ENCODE measurements at places on chromosomes 2 and 18. TPM values are rescaled to one million over a fixed set of nuclear protein-coding genes. Genes with fewer than 3 reads are reported as not detected.

GRCh38 chr2:31327505-31327904 is 87.0 kb downstream of the XDH start:
- no peaks in the 10 kb centered on the region for H3K36me3 ChIP-seq
- DNase-seq, result peak; percentile 60
- H3K4me3 ChIP-seq, result no peak overlapping the region
- no peak overlapping the region for H3K27ac ChIP-seq

- peak overlapping the region; percentile 0 for H3K27ac ChIP-seq
- H3K27me3 ChIP-seq, result no peaks in the 10 kb centered on the region
- H3K4me1 ChIP-seq, result peaks cover 31% of the 10 kb centered on the region
- no peak for DNase-seq
- H3K36me3 ChIP-seq, result no peaks in the 10 kb centered on the region
Observed at GRCh38 chr2:29014811-29015421, 33.8 kb downstream of the TOGARAM2 start.

GRCh38 chr2:65545837-65546805 is 113.7 kb upstream of the SPRED2 start:
- no peak overlapping the region for H3K4me3 ChIP-seq
- no peak for DNase-seq
- peak overlapping the region; percentile 3 for H3K27ac ChIP-seq
- H3K4me1 ChIP-seq, result peaks cover 12% of the 10 kb centered on the region
- no peaks in the 10 kb centered on the region for H3K36me3 ChIP-seq

DNA sequence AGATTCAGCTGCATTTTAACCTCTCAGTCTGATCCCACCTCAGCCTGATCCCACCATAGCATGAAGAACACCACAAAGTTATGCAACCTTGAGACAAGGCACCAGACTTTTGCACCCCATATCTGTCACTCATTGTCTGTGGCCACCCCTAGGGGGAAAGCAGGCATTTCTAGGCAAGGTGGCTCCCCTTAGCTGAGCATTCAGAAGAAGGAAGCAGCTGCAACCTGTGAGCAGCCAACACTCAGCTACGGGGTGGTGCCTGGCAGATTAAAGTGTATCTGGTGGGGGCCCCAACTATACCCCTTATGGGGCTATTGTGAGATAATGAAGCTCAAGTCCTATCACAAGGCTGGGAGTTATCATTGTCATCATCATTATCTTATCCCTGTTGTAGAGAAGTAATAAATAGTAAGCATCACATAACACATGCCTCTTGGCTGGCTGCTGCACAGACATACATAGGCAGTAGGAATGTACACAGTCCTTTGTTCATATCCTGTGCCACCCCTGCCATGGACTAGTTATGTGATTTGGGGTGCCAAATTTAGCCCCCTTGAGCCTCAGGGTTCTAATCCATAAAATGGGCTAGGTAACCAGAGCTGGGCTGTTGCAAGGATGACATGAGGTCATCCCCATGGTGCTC is 20.6 kb upstream of the TMEM163 start:
- no peak overlapping the region for H3K4me3 ChIP-seq
- H3K27me3 ChIP-seq, result no peaks in the 10 kb centered on the region
- H3K36me3 ChIP-seq, result no peaks in the 10 kb centered on the region
- no peaks in the 10 kb centered on the region for H3K4me1 ChIP-seq
- DNase-seq, result peak; percentile 74

DNA sequence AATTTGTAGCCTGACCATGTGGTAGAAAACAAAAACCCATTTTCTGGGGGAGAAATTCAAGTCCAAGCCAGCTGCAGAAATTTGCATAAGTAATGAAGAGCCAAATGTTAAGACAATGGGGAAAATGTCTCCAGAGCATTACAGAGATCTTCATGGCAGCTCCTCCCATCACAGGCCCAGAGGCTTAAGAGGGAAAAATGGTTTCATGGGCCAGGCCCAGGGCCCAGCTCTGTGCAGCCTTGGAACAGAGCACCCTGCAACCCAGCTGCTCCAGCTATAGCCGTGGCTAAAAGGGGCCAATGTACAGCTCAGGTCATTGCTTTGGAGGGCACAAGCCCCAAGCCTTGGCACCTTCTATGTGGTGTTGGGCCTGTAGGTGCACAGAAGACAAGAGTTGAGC is 69.1 kb upstream of the TSPYL6 start:
- DNase-seq, result no peak
- H3K36me3 ChIP-seq, result no peaks in the 10 kb centered on the region
- no peak overlapping the region for H3K4me3 ChIP-seq

- H3K27me3 ChIP-seq, result no peaks in the 10 kb centered on the region
- H3K4me3 ChIP-seq, result no peak overlapping the region
- DNase-seq, result no peak
- peaks cover 23% of the 10 kb centered on the region for H3K4me1 ChIP-seq
Observed at GRCh38 chr2:168751104-168751740, 51.2 kb upstream of the NOSTRIN start.

GRCh38 chr2:158781353-158781961 is 13.7 kb upstream of the DAPL1 start:
- H3K27ac ChIP-seq, result no peak overlapping the region
- H3K4me1 ChIP-seq, result no peaks in the 10 kb centered on the region
- no peak overlapping the region for H3K4me3 ChIP-seq

- peaks cover 51% of the 10 kb centered on the region for H3K4me1 ChIP-seq
- H3K4me3 ChIP-seq, result peak overlapping the region; percentile 95
- no peaks in the 10 kb centered on the region for H3K36me3 ChIP-seq
- H3K27ac ChIP-seq, result peak overlapping the region; percentile 90
Observed at GRCh38 chr2:25340181-25340921, 1.4 kb downstream of the DNMT3A start.

Gene VWA3B
- total RNA-seq, result not detected

DNA sequence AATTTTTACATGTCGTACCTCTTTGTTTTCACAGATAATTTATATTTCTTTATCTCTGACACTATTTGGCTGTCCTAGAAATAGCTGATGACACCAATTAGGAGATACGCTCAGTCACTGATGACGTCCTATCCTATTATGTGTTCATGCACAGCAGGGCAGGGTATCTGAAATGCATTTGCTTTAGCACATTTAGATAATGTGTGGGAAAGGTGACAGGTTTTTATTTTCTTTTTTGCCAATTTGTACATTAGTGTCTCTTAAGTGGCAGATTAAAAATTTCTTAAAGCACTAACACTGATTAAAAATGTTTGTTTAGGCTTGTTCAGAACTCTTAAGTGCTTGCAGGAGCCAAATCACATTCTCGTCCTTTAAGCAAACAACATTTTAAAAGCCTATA is 39.7 kb downstream of the CDC42EP3 start:
- no peak overlapping the region for H3K4me3 ChIP-seq
- no peaks in the 10 kb centered on the region for H3K27me3 ChIP-seq
- no peak overlapping the region for H3K27ac ChIP-seq
- DNase-seq, result no peak

Gene AFF3
- 65.2 TPM for total RNA-seq

Gene SPC25
- total RNA-seq, result not detected

GRCh38 chr2:64914735-64915509 is 74.3 kb upstream of the SLC1A4 start:
- H3K4me3 ChIP-seq, result no peak overlapping the region
- H3K36me3 ChIP-seq, result no peaks in the 10 kb centered on the region
- no peaks in the 10 kb centered on the region for H3K27me3 ChIP-seq
- no peak for DNase-seq

DNA sequence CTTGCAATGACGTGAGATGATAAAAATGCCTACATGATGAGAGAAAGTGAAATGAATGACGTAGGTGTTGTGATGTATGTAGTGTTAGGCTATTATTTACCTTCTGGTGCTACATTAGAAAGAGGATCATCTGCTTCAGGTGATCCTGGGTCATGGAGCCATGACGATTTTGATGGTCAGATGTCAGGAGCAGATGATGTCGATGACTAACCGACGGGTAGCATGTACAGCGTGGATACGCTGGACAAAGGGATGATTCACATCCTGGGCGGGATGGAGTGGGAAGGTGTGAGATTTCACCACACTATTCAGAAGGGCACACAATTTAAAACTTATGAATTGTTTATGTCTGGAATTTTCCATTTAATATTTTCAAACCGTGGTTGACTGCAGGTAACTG is 43.5 kb upstream of the ACVR1C start:
- no peaks in the 10 kb centered on the region for H3K27me3 ChIP-seq
- no peak for DNase-seq
- H3K36me3 ChIP-seq, result no peaks in the 10 kb centered on the region

DNA sequence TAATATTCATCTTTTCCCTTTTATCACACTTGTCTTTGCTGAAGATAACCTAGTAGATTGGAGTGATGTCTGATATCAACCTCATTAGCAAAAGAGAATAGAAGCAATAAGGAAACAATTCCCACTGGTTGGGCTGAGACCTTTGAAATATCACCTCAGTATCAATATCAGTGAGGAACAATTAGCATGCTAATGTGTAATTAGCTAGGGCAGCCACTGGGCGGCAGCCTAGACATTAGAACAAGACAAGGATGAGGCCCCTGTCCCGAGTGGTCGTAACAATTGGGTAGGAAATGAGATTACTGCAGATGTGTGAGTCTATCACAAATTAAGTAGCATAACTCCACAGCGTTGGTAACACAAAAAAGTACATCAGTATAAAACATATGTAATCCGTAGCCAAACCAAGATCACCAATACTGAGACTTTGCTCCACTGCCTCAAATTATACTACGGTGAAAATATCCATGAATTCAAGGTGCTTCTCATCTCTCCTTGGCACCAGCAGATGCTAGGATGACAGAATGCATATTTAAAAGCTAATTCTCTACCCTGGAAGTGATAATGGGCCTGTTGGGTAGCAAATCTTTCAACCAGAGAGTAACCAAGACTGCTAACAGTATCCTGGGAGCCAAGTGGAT is 99.1 kb downstream of the ALPK2 start:
- peaks cover 4% of the 10 kb centered on the region for H3K4me1 ChIP-seq
- DNase-seq, result no peak
- no peak overlapping the region for H3K4me3 ChIP-seq
- H3K27ac ChIP-seq, result no peak overlapping the region
- H3K27me3 ChIP-seq, result no peaks in the 10 kb centered on the region
- H3K36me3 ChIP-seq, result no peaks in the 10 kb centered on the region

GRCh38 chr2:10404324-10405143 is 43.6 kb downstream of the ODC1 start:
- H3K27ac ChIP-seq, result peak overlapping the region; percentile 83
- H3K4me1 ChIP-seq, result peaks cover 87% of the 10 kb centered on the region
- no peak for DNase-seq
- H3K27me3 ChIP-seq, result no peaks in the 10 kb centered on the region
- H3K4me3 ChIP-seq, result no peak overlapping the region

Gene GBX2
- not detected for total RNA-seq

Gene ACYP2
- total RNA-seq, result 28.7 TPM

Gene VWC2L
- not detected for total RNA-seq

Gene ZDBF2
- total RNA-seq, result 14.0 TPM

DNA sequence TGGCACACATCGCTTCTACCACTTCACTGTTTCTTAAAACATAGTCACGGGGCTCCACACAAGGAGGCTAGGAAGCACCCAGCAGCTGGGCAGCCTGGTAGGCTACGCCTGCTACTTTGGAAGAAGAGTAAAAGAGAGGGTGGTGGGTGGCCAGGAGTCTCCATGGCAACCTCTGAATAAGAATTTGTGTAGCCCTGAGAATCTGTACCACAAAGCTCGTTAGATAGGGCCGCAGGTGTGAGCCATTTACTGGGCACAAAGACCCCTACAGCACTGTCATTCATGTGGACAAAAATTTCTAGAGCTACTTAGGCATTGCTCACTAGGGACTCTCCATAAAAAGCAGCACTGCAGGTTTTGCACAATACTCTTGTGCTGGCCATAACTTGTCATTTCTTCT is 166.4 kb upstream of the MSH6 start:
- no peaks in the 10 kb centered on the region for H3K4me1 ChIP-seq
- H3K27me3 ChIP-seq, result no peaks in the 10 kb centered on the region
- no peak for DNase-seq

Gene TUBB6
- 1,574 TPM for total RNA-seq

- H3K4me1 ChIP-seq, result peaks cover 12% of the 10 kb centered on the region
- no peak for DNase-seq
- H3K27me3 ChIP-seq, result no peaks in the 10 kb centered on the region
- H3K27ac ChIP-seq, result no peak overlapping the region
- H3K4me3 ChIP-seq, result no peak overlapping the region
Observed at GRCh38 chr18:10128921-10129501, 215.2 kb downstream of the VAPA start.

DNA sequence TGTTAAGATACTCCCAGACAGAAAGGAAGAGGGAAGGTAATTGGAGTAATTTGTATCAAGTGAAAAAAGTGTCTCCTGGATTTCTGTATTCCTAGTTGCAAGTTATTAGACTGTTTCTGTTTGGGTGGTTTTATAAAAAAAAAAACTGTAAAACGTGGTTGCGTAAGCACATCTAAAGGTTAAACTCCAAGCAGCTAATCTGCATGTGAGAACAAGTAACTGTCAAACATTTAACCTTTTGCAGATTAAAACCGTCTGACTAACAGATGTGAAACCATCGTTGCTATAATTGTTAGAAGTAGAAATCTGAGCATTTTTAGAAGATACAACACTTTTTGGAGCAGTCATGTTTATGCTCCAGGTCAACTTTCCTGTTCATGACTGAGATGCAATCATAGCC is 72.3 kb downstream of the AFF3 start:
- no peak overlapping the region for H3K4me3 ChIP-seq
- H3K27ac ChIP-seq, result no peak overlapping the region
- peaks cover 12% of the 10 kb centered on the region for H3K4me1 ChIP-seq
- H3K36me3 ChIP-seq, result no peaks in the 10 kb centered on the region
- no peak for DNase-seq

DNA sequence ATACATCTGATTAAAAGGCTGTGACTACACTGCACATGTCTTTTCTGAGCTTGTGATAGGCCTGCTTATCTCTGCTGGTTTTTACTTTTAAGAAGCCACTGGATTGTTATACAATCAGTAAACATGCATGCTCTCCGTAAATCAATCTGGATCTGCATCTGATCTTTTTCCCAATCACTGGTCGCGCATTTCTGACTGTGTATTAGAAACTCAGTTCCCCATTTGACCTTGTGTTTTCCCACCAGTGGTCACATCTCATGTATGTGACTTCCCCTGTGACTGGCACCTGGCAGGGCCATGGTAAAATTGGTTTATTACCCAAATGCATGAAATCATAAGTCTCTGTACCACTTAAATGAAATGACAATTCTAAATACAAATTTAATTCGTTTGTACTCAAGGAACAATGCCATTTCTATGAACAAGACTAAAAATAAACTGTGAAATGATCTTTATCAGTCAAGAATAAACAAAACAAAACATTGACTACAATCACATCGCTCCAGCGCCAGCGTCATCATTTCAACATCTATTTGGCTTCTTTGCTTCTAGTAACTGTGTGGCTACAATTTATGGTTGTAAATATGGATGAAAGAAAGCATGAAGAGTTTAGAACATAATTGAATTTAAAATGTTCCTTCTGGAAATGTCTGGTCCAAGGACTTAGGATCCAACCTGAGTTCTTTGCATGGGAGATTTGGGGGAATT is 396.6 kb upstream of the TRIB2 start:
- no peak for DNase-seq
- H3K4me3 ChIP-seq, result no peak overlapping the region
- H3K36me3 ChIP-seq, result no peaks in the 10 kb centered on the region
- peaks cover 6% of the 10 kb centered on the region for H3K4me1 ChIP-seq
- no peaks in the 10 kb centered on the region for H3K27me3 ChIP-seq
- H3K27ac ChIP-seq, result no peak overlapping the region

- H3K36me3 ChIP-seq, result peaks cover 4% of the 10 kb centered on the region
- H3K27ac ChIP-seq, result no peak overlapping the region
- no peak overlapping the region for H3K4me3 ChIP-seq
- peak; percentile 74 for DNase-seq
- no peaks in the 10 kb centered on the region for H3K4me1 ChIP-seq
Observed at GRCh38 chr2:110140401-110140800, 24.8 kb upstream of the MALL start.

Gene PROKR1
- not detected for total RNA-seq

GRCh38 chr2:118936936-118937335 is 5.1 kb upstream of the MARCO start:
- no peaks in the 10 kb centered on the region for H3K36me3 ChIP-seq
- no peak overlapping the region for H3K27ac ChIP-seq
- DNase-seq, result no peak
- H3K4me1 ChIP-seq, result no peaks in the 10 kb centered on the region
- no peak overlapping the region for H3K4me3 ChIP-seq
